ENCODE measurements at places on chromosomes 16 and 17.

GRCh38 chr16:65531475-65531874 lies 409.6 kb upstream of the CDH11 start:
- no peak overlapping the region for H3K4me3 ChIP-seq
- H3K27me3 ChIP-seq = no peaks in the 10 kb centered on the region
- no peaks in the 10 kb centered on the region for H3K4me1 ChIP-seq
- no peaks in the 10 kb centered on the region for H3K36me3 ChIP-seq

- no peak overlapping the region for H3K27ac ChIP-seq
- no peak for DNase-seq
- H3K27me3 ChIP-seq = no peaks in the 10 kb centered on the region
- H3K4me1 ChIP-seq = no peaks in the 10 kb centered on the region
These were observed 24.7 kb upstream of the PSMD7 start for GRCh38 chr16:74271872-74272271.

DNA sequence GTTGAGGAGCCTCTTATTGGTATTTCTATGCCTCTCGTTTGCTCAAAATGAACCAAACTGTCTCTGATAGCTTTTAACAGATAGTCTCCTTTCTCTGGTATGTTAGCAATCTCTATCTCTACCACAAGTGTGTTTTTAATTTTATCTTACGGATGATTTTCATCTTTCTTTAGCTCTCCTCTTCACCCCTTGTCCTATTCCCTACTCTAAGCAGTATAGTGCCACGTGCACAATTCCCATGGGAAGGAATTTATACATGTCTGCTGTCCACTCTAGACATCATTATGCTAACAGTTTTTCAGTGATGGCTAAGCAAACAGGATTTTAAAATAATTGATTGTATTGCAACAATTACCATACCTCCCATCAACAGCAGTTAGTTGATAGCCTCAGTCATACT lies 177.3 kb downstream of the CYB561 start:
- no peak overlapping the region for H3K4me3 ChIP-seq
- no peaks in the 10 kb centered on the region for H3K36me3 ChIP-seq
- DNase-seq = no peak
- H3K27ac ChIP-seq = no peak overlapping the region

DNA sequence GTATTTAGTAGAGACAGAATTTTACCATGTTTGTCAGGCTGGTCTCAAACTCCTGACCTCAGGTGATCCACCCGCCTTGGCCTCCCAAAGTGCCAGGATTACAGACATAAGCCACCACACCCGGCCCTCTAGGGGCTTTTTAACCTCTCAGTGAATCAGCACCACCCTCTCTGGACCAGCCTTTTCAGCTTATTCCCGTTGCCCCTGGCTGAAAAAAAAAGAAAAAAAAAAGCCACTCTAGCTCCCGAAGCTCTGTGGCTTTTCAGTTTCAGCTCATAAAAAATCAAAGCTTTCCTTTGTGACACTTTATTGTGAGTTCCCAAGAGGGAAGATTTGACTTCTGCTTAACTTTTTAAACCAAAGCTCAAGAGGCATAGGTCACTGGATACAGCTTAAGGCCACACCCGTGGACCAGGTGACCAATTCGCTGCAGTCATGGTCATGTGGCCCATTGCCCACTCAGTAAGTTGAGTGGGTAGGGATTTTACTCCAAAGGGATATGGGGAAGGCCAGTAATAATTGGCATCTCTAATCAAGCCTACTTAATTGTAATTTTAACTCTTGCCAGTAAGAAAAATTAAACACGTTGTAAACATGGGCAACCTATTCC lies 46.6 kb upstream of the MED13 start:
- DNase-seq = peak; percentile 42
- no peaks in the 10 kb centered on the region for H3K36me3 ChIP-seq
- H3K27ac ChIP-seq = no peak overlapping the region
- no peak overlapping the region for H3K4me3 ChIP-seq
- H3K4me1 ChIP-seq = no peaks in the 10 kb centered on the region
- no peaks in the 10 kb centered on the region for H3K27me3 ChIP-seq

DNA sequence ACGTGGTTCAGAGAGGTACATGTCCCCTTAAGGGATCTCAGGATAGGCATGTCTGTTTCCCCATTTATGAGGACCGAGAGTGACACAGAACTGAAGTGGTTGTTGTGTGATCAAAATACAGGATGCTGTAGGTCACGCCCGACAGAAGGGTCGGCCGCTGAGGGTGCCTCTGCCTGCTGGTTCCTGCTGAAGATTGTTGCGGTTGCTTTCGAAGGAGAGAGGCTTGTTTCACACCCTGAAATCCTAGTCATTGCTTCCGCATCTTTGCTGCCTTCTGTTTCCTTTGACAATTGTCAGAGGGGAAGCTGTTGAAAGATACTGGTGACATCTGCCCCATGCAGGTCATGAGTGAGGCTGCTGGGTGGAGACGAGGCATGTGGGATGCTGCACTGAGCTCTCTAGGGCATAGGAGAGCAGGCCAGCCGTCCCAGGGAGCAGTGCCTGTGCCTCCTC lies 3.8 kb upstream of the NAT9 start:
- H3K36me3 ChIP-seq = no peaks in the 10 kb centered on the region
- peaks cover 8% of the 10 kb centered on the region for H3K4me1 ChIP-seq
- H3K4me3 ChIP-seq = no peak overlapping the region
- no peaks in the 10 kb centered on the region for H3K27me3 ChIP-seq
- no peak for DNase-seq
- H3K27ac ChIP-seq = no peak overlapping the region

DNA sequence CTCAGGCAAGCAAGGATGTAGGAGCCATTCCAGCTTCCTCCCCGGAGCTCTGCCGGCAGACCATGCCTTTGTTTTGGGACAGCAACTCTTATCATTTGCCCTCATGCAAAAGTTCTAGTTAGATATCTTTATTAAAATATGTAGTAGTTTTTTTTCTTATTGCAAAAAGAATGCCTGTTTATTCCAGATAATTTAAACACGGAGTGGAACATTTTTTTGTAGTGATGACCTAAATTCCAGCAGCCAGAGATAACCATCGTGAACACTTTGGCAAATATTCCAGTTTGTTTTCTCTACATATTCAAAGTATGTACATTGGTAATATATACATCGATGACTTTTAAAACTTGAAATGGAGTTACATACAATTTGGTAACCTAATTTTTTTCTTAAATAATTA lies 54.8 kb downstream of the CRISPLD2 start:
- no peaks in the 10 kb centered on the region for H3K36me3 ChIP-seq
- no peak overlapping the region for H3K4me3 ChIP-seq
- DNase-seq = no peak
- no peaks in the 10 kb centered on the region for H3K27me3 ChIP-seq
- no peak overlapping the region for H3K27ac ChIP-seq
- H3K4me1 ChIP-seq = no peaks in the 10 kb centered on the region

- H3K4me3 ChIP-seq = no peak overlapping the region
- no peak overlapping the region for H3K27ac ChIP-seq
- peaks cover 11% of the 10 kb centered on the region for H3K36me3 ChIP-seq
- H3K27me3 ChIP-seq = no peaks in the 10 kb centered on the region
- peak; percentile 17 for DNase-seq
These were observed 16.8 kb downstream of the CPD start for GRCh38 chr17:30395398-30396022.

DNA sequence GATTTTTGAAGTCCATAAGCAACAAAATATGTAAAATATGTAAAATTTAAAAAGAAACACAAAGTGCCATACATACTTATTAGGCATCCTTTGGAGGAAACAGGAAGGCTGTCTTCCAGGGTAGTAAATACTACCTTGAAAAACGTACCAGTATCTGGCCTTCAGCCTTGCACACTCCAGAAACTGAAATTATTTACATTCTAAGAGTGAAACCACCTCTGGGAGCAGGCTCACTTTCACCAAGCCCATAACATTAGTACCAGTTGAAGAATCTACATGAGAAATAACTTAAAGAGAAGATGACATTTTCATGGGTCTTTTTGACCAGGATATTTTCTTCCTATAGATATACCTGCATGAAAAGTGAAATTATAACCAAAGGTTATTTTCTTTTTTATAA lies 6.4 kb downstream of the KRTAP9-1 start:
- peaks cover 2% of the 10 kb centered on the region for H3K27me3 ChIP-seq
- H3K4me1 ChIP-seq = no peaks in the 10 kb centered on the region
- no peak for DNase-seq
- no peak overlapping the region for H3K4me3 ChIP-seq

GRCh38 chr16:2776500-2777139 lies 460 bp downstream of the ELOB start:
- no peaks in the 10 kb centered on the region for H3K27me3 ChIP-seq
- peaks cover 20% of the 10 kb centered on the region for H3K4me1 ChIP-seq
- no peaks in the 10 kb centered on the region for H3K36me3 ChIP-seq
- H3K27ac ChIP-seq = peak overlapping the region; percentile 36
- DNase-seq = no peak
- peak overlapping the region; percentile 74 for H3K4me3 ChIP-seq

DNA sequence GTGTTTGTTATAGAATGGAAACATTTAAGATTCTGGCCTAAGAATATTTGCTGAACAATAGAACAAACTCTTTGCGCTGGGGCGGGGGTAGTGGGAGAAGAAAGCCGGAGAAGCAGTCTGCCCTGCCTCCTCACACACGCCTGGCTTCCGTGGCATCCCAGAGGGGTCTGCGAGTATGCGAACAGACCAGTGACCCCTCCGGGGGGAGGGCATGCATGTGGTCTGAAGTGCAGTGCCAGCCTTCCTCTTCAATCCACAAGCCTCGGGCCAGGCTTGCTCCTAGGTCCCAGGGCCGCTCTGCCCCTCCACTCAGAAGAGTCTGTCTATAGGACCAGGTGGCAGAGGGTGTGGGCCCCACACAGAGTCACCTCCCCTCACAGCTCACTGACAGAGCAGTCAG lies 14.1 kb upstream of the IGFALS start:
- no peaks in the 10 kb centered on the region for H3K27me3 ChIP-seq
- H3K4me3 ChIP-seq = no peak overlapping the region
- peaks cover 5% of the 10 kb centered on the region for H3K36me3 ChIP-seq
- no peak overlapping the region for H3K27ac ChIP-seq
- DNase-seq = no peak
- no peaks in the 10 kb centered on the region for H3K4me1 ChIP-seq

GRCh38 chr17:28599311-28600184 lies 723 bp upstream of the SPAG5 start:
- H3K4me1 ChIP-seq = peaks cover 19% of the 10 kb centered on the region
- H3K27ac ChIP-seq = peak overlapping the region; percentile 99
- H3K36me3 ChIP-seq = peaks cover 4% of the 10 kb centered on the region
- peak overlapping the region; percentile 63 for H3K4me3 ChIP-seq

DNA sequence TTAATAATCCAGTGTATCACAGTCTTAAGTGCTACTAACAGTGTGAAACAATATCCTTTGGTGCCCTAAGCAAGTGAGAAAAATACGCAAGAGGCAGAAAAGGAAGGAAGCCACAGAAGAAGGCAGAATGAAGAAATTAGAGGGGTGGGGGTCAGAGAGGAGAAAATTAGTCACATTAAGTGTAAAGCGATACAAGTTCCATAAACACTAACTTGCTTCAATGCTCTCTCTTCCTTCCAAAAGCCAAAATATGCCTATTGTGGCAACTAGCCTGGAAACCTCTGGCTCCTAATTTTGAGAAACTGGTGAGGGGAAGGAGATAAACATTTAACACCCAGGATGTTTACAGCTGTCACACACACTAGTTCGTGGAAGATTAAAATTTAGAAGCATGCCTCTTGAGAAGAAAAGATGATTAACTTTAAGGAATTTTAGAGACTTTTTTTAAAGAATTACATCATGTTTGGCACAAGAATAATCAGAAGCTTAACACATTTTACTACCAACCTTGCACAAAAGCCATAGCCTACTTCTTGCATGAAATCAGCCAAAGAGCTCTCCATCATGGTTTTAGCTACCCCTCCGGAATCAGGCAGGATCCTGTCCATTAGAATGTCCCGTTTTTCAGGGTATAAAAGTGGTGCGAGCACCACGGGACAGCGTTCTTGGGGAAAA lies 44.7 kb downstream of the CNOT1 start:
- no peaks in the 10 kb centered on the region for H3K4me1 ChIP-seq
- no peak overlapping the region for H3K27ac ChIP-seq
- no peak for DNase-seq
- no peak overlapping the region for H3K4me3 ChIP-seq
- H3K27me3 ChIP-seq = no peaks in the 10 kb centered on the region

DNA sequence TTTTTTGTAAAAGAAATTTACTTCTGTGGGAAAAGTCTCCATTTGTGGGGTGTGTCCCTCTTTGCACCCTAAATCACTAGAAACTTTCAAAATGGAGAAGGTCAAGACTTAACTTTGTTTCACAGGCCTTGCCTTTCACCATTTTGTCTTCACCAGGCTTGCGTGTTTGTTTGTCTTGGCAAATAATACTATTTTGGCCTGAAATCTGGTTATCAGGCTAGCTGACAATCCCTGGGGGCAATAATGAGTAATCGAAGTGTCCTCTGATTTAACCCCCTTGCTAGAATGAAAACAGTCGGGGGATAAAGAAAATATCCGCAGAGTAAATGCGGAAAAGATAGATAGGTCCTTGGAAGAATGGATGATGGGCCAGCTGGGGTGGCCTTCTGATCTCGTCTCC lies 34.5 kb downstream of the SLC39A11 start:
- no peaks in the 10 kb centered on the region for H3K27me3 ChIP-seq
- DNase-seq = no peak
- H3K27ac ChIP-seq = no peak overlapping the region
- H3K36me3 ChIP-seq = no peaks in the 10 kb centered on the region
- H3K4me1 ChIP-seq = no peaks in the 10 kb centered on the region

GRCh38 chr16:57315416-57315815 lies 30.9 kb upstream of the PLLP start:
- H3K27ac ChIP-seq = peak overlapping the region; percentile 32
- no peak overlapping the region for H3K4me3 ChIP-seq
- H3K4me1 ChIP-seq = no peaks in the 10 kb centered on the region
- DNase-seq = no peak

- H3K27ac ChIP-seq = no peak overlapping the region
- no peak overlapping the region for H3K4me3 ChIP-seq
- no peak for DNase-seq
These were observed 35.5 kb upstream of the CDC42EP4 start for GRCh38 chr17:73347351-73347750.

DNA sequence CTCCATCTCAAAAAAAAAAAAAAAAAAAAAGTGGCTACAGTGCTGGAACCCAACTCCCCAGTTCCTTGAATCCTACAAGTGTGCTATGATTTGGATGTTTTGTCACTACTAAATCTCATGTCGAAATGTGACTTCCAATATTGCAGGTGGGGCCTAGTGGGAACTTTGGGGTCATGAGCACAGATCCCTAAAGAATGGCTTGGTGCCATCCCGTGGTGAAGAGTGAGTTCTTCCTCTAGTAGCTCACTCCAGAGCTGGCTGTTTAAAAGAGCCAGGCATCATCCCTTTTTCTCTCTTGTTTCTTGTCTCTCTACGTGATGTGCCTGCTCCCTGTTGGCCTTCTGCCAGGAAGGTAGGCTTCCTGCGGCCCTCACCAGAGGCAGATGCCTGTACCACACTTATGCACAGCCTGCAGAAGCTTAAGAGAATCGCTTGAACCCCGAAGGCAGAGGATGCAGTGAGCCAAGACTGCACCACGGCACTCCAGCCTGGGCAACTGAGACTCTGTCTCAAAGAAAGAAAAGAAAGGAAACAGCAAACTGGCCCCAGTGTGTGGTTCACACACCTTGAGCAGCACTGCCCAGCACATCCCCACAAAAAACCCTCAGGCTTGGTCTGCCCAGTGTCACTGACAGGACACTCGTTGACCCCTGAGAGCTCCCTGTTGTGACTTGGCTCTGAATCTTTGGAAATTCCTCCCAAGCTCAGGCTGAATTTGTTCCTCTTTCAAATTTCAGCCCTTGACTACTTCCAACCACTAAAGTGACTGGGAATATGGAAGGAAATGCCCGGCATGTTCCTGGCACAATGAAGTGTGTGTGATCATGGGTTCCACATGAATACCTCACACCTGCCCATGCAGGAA lies 3.1 kb downstream of the MT1E start:
- no peak for DNase-seq
- no peak overlapping the region for H3K27ac ChIP-seq
- H3K4me3 ChIP-seq = no peak overlapping the region
- no peaks in the 10 kb centered on the region for H3K36me3 ChIP-seq
- H3K4me1 ChIP-seq = peaks cover 3% of the 10 kb centered on the region

Data from small intestine (tissue), 16 donors.